ENCODE measurements at places on chromosomes 3 and 15. TPM values are rescaled to one million over a fixed set of nuclear protein-coding genes. Genes with fewer than 3 reads are reported as not detected.

DNA sequence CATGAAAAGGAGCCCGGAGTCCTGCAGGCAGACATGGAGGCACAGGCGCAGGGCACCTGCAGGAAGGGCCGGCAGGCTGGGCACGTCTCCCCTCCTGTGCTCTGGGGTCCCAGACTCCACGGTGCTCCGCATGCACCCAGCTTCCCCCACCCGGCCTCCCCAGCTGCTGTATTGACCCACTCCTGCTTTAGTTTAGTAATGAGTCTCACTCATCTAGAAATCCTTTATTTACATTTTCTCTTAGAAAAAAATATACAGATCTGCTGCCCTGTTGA lies 8.5 kb downstream of the MESP2 start:
- no peak for DNase-seq

DNA sequence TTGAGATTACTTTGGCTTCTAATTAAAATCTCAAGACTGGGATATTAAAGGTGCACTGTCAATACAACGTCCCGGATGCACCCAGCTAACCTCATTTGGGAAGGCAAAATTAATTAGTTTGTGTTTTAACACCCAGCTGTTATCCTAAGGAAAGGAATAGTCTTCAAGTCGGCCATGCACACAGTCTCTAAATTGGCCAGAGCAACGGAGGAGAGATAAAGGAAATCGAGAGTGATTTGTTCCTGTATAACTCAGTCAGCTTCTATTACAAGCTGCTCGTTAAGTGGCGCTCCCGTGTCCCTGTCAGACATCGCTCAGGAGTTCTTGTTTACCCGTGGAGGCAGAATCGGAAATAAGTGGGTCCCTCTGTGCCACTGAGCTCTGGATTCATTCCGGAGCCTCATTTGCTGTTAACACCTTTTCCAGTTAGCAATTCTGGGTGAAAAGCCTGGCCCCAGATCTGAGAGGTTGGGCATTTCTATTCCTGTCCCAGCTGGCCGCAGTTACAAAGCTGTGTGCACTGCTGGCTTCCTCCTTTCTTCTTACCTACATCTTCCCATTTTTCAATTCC lies 63.9 kb downstream of the ST8SIA2 start:
- no peak for DNase-seq

DNA sequence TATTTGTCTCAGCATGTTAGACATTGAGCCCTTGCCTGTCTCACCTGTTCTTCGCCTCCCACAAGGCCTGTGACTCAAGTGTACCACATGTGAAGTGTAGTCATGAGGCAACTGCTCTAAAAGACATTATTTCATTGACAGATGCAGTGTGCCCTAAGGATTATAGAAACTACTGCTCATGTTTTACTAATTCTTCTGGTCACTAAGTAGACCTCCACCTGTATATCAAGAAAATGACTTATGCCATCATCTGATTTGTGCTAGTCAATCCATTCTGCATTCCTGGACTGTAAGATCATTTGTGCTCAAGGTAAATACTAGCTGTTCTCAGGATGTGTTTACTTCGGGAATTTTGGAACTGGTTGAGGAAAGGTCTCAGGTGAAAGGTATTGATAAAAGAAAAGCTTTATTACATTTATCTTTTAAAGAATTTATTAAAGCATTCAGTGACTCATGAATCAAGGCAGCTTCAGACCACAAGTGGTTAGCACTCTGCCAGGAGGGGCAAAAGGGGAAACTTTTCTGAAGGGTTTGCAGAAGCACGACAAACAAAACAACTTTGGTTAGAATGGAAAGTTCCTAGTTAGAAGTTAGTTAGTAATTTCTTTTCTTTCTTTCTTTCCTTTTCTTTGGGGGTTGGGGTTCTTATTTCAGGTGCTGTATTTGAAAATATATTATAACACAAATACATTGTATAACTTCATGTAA lies 465.3 kb upstream of the CBLB start:
- DNase-seq: peak; percentile 59

DNA sequence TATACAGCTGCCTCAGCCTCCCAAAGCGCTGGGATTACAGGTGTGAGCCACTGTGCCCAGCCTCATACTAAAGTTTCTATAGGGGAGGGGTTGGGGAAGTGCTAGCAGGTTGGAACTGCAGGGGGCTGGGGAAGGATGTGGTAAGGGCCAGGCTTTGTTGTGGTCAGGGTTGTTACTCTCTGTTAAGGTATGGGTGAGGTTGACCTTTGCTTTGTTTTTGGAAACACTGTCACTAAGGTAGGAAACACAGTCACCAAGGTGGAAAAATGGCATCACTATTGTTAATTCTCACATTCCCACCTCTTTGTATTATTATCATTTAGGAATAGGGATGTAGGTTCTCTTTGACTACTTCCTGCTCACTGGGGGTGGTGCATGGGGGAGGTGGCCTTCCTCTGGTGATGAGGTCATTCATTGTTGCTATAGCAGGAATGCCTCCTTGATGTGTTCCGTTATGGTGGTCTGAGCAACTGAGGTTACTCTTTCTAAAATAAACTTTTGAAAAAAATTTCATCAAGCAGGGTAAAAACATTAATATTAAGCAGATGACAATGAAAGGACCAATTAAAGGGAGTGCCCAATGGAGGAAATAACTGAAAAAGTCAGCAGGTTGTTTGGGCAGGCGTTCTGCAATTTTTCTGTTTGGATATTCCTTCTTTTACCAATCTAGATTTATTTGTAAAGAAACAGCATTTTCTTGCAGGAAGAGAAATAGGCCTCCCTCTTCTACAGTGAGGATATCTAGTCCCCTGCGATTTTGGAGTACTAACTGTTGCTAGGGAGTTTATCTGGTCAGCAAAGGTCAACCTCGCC lies 150.5 kb downstream of the WDR76 start:
- DNase-seq: no peak

- DNase-seq: no peak
Observed at GRCh38 chr3:4462369-4463040, 4.6 kb downstream of the SUMF1 start.

- no peak for DNase-seq
Observed at GRCh38 chr15:82539691-82540054, 584 bp downstream of the RPS17 start.

GRCh38 chr3:154015307-154015706 lies 105.9 kb upstream of the ARHGEF26 start:
- no peak for DNase-seq

DNA sequence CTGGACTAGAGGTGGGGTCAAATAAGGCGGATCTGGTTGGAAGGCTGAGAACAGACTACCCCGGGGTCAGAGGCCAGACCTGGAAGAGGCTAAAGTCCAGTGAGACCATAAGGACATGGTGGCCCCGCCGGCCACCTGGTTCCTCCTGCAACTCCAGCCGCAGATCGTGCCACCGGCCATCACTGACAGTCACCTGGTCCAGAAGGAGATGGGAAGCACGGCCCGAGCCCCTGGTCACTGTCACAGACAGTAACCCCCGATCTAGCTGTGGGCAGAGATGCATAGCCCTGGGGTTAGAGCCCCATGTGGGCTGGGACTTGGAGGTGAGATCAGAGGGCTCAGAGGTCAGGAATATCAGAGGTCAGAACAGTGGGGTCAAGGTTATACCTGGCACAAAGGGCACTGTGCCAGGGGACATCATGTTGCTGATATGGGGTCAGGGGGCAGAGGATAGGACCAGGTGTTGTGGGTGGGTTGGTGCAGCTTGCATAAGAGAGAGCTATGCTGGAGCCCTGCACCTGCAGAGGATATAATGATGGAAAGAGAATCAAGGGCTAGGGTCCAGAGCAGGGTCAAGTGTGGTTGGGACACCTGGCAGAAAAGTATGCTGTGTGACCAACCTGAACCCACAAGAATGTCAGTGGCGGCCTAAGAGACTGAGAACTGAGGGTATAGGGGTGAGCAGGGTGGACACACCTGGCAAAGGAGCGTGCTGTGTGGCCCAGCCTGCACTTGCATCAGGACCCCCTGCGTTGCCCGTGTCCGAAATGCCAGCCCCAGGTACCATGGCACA lies 9.6 kb downstream of the CELSR3 start:
- no peak for DNase-seq

DNA sequence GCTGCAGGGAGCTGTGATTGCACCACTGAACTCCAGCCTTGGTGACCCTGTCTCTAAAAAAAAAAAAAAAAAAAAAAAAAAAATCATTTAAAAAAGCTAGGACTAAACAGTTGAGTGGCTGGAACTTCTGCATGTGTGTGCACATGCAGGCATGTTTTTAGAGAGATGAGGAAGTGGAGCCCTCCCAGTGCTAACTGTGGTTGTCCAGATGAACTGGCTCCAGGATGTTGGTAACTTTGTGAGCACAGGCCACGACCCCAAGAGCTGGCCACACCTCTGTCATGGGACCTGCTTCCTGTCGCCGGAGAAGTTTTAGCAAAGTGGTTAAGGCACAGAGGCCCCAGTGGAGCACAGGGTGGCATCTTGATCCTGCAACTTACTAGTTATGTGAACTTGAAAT lies 27.0 kb downstream of the CHCHD6 start:
- DNase-seq: no peak

DNA sequence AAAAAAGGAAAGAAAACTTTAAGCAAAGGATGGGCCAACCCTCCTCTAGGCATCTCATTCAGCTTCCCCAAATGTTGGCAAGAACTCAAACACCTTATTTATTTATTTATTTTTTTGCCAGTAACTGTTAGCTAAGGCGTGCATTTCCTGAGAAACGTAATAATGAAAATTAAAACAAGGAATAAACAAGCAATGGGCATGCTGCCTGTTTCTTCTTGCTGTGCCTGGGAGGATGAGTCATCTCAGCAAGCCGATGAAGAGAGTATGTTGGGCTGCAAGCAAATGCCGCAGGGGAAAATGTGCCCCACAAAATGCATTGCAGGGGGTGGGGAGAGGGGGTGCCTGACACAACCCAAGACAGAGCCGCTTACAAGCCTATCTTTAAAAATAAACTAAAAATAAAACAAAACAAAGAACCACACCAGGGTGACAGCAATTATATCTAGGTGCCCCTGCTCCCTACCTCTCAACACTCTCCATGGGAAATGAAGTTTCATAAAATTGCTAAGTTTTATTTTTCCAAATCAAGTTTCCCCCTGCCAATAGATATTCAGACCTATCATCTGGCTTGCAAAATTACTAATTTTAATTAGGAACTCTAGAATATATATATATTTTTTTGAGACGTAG lies 40.3 kb downstream of the EIF4E3 start:
- peak; percentile 61 for DNase-seq

DNA sequence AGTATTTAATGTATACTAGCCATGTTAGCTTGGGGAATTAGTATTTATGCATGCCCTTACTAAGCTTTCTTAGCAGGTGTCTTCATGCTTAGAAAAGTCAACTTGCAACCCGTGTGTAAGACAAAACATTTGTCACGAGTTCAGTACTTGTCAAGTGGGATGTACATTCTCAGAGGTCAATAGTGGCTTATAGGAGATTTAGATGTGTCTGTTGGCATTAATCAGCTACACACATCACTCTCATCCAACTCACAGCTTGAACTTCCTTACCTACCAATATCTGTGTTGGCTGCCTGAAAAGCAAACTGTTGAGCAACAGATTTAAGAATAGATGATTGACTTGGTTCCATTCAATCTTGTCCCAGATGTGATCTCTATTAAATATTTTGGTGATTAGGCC lies 109.5 kb downstream of the ROBO2 start:
- DNase-seq: no peak

GRCh38 chr15:53197426-53197839 lies 407.3 kb upstream of the ONECUT1 start:
- peak; percentile 44 for DNase-seq

- DNase-seq: no peak
Observed at GRCh38 chr3:163878396-163878795, 1199.9 kb downstream of the SI start.

DNA sequence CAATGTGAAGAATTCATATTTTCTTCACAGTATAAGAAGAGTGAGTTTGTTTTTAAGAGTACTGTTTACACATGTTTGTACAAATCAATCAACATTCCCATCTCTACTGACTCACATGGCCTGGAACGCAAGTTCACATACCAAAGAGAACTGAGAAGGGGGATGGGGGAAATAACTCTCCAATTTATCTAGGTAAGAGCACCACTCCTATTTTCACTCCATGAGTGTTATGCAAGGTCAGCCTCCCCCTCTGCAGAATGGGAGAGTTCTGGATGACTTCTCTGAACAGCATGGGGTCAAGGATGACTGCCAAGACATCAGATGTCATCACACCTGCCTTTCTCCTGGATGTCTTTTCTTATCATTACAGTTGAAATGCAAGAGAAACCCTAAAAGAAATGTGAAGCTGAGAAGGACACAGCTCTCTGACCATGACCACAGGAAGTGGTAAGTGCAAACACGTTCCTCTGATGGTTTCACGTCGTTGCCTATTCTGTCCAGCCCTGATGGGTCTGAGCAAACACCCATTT lies 95.2 kb downstream of the SEMA6D start:
- DNase-seq: no peak

DNA sequence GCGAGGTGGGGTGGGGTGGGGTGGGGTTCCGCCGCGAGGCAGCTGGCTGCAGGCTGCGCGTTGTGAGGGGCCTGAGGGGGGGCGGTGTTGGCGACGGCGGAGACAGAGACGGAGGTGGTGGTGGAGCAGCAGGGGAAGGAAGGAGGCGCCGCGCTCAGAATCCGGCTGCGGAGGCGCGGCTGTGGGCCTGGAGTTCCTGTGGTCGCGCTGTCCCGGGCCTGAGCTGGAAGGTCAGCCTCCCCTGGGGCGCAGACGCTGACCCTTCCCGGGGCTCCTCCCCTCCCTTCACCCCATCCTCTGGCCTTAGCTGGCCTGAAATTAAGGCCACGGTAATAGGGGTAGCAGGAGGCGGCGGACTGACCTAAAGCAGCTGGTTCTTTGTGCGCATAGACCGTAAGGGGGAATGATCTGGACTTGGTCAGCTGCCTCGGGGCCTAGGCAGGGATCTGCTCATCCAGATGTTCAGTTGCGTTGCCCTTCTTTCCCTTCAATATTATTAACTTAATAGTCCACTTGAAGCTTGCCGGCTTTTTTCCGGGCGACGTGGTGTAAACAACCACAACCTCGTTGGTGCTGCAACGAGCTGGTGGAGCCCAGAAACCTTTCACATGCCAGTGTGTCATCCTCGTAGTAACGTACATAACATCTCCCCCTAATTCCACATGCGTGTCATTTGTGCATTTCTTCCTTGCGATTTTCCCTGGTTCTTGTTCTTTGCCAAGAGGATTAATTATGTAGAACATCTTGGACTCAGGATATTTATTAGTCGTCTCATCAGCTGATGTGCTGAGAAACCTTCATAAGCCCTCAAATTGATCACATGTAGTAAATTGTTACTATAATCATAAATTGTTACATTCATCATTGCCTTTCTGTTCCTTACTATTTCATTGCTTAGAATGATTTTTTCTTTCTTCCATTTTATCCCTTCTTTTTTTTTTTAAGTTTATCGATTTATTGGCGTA lies 626 bp downstream of the SEC62 start:
- peak; percentile 42 for DNase-seq

GRCh38 chr3:126983653-126984390 lies 907 bp downstream of the PLXNA1 start:
- no peak for DNase-seq

Gene BSN
- total RNA-seq: 0.27 TPM

Gene EPHA3
- 0.98 TPM for total RNA-seq

Gene RBMS3
- 84.1 TPM for total RNA-seq

Gene GNAT1
- total RNA-seq: not detected

Gene ANKRD63
- total RNA-seq: not detected

Gene LRTM1
- not detected for total RNA-seq

Measured in fibroblast of the aortic adventitia (primary cell).